ENCODE measurements at places on chromosomes 7 and 10. TPM values are rescaled to one million over a fixed set of nuclear protein-coding genes. Genes with fewer than 3 reads are reported as not detected.

- peak; percentile 21 for DNase-seq
- H3K36me3 ChIP-seq, result no peaks in the 10 kb centered on the region
- H3K4me1 ChIP-seq, result peaks cover 22% of the 10 kb centered on the region
- H3K4me3 ChIP-seq, result peak overlapping the region; percentile 57
- peaks cover 3% of the 10 kb centered on the region for H3K27me3 ChIP-seq
- H3K27ac ChIP-seq, result no peak overlapping the region
These were observed 6.1 kb upstream of the MYOZ1 start for GRCh38 chr10:73647211-73647874.

DNA sequence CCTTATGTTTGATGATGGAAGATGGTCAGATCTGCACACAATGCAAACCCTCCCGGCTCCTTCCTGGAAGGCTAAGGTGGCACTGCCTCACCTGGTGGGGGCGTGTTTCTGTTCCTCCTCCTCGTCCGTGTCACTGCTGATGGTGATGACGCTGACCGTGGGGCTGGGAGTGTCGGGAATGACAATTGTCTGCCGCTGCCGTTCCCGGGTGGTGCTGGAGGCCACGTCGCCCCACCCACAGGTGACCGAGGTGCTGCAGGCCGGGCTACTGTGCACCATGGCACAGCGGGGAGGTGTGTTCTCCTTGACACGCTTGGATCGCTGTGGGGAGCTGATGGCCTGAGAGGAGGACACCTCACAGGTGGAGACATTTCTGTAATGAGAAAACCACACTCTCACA lies 73.1 kb downstream of the CLEC2L start:
- H3K36me3 ChIP-seq, result peaks cover 15% of the 10 kb centered on the region
- H3K4me1 ChIP-seq, result no peaks in the 10 kb centered on the region
- no peak overlapping the region for H3K4me3 ChIP-seq

DNA sequence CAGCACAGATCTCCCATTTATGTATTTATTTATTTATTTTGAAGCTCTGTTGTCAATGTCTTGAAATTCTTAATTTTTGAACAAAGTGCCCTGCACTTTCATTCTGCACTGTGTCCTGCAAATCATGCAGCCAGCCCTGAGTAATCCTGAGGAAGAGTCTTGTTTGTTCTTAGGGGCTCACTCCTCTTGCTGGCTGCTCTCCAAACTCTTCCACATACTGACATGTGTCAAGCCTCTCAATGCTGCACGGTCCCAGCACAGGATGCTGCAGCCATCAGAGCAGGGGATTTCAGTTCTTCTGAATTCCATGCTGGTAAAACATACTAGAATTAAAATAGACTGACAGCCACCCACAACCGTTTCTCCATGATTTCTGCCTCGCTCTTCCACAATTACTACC lies 207.2 kb downstream of the PARD3 start:
- H3K36me3 ChIP-seq, result no peaks in the 10 kb centered on the region
- H3K4me1 ChIP-seq, result no peaks in the 10 kb centered on the region
- no peaks in the 10 kb centered on the region for H3K27me3 ChIP-seq
- no peak overlapping the region for H3K27ac ChIP-seq

DNA sequence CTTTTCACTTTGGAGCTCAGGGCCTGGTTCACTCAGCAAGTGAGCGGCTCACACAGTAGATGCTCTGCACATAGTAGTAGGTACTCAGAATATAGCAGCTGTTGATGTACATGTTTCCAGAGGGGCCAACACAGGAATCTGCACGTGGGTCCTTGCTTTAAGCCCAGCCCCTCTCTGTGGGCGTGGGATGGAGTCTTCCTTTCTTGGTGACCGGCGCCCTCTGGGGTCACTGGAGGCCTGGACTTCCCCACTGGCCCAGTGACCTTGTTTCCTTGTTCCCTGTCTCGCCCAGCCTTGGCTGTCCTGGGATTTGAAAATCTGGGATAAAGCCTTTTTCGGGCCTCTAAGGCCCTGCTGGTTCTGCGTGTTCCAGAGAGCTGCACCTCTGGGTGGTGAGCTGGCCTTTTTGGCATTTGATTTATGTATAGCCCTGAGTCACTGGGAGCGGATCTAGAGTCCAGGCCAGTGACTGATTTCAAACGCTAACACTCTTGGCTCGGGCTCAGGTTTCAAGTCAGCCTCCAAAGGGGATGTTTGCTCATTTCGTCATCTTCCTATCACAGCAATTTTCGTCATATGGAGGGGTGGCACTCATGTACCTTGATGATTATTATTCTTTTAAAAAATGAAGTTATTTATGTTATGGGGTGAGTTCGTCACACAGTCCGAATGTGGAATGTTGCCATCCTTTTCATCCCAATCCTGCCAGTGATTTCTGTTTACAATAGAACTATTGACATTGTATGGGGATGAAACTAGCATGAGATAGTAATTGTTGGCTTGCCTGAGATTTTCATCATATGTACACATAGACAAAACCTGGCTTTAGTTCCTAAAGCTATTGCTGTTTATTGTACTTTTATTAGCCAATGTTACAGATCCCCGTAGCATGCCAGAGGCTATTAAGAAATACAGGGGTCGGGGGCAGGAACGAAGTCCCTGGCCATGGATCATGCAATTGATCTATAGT lies 65.5 kb downstream of the CUX1 start:
- no peak overlapping the region for H3K4me3 ChIP-seq
- peaks cover 26% of the 10 kb centered on the region for H3K4me1 ChIP-seq
- no peak overlapping the region for H3K27ac ChIP-seq
- DNase-seq, result no peak

GRCh38 chr7:22998519-22998896 lies 15.4 kb downstream of the HYCC1 start:
- no peak for DNase-seq
- H3K36me3 ChIP-seq, result peaks cover 19% of the 10 kb centered on the region
- no peak overlapping the region for H3K4me3 ChIP-seq
- H3K4me1 ChIP-seq, result peaks cover 52% of the 10 kb centered on the region
- no peaks in the 10 kb centered on the region for H3K27me3 ChIP-seq
- H3K27ac ChIP-seq, result no peak overlapping the region

DNA sequence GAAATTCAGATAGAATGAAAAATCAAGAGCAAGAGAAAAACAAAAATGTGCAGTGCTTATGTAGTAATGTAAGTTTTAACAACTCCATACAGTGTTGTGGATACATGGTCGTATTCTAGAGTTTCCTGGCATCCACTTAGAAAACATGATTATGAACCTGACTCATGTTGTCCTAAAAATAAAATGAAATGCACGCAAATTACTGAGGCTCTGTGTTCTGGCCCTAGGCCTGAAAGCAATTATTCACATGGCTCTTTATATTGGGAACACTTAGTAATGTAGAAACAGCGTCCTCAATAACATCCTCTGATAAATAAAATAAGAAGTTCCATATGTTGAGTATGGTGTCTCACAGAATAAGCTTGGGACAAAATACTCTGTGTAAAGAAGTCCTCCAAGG lies 200.2 kb upstream of the SEMA3E start:
- H3K27ac ChIP-seq, result no peak overlapping the region
- H3K36me3 ChIP-seq, result no peaks in the 10 kb centered on the region
- H3K4me3 ChIP-seq, result no peak overlapping the region
- H3K27me3 ChIP-seq, result no peaks in the 10 kb centered on the region
- no peaks in the 10 kb centered on the region for H3K4me1 ChIP-seq

DNA sequence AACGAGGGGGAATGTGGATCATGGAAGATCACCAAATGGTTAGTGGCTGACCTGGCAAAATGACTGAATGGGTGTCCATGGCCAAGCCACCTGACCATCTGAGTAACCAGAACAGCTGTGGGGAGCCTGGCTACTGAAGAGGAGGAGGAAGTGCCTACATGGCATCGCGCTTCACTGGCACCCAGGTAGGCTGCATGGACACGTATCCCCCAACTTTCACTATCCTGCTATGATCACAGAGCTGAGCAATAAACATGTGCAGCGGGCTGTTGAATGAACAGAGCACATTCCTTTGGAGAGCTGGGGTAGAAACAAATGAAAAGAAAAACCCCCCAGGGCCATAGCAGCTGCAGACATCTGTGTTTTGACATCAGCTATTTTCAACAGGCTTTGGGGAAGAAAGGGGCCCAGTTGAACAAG lies 6.5 kb downstream of the AKR1B1 start:
- H3K4me3 ChIP-seq, result no peak overlapping the region
- H3K4me1 ChIP-seq, result peaks cover 41% of the 10 kb centered on the region
- no peaks in the 10 kb centered on the region for H3K27me3 ChIP-seq
- H3K27ac ChIP-seq, result peak overlapping the region; percentile 74
- peaks cover 45% of the 10 kb centered on the region for H3K36me3 ChIP-seq
- DNase-seq, result no peak

- H3K4me1 ChIP-seq, result no peaks in the 10 kb centered on the region
- H3K4me3 ChIP-seq, result no peak overlapping the region
- H3K27me3 ChIP-seq, result peaks cover 3% of the 10 kb centered on the region
These were observed 78.3 kb upstream of the SLC26A5 start for GRCh38 chr7:103524042-103524907.

GRCh38 chr7:90580051-90580450 lies 16.1 kb upstream of the CDK14 start:
- H3K4me3 ChIP-seq, result no peak overlapping the region
- no peaks in the 10 kb centered on the region for H3K36me3 ChIP-seq
- no peak overlapping the region for H3K27ac ChIP-seq
- no peak for DNase-seq

GRCh38 chr7:48213226-48213625 lies 42.0 kb downstream of the ABCA13 start:
- H3K4me1 ChIP-seq, result no peaks in the 10 kb centered on the region
- H3K4me3 ChIP-seq, result no peak overlapping the region
- H3K27me3 ChIP-seq, result peaks cover 14% of the 10 kb centered on the region
- no peak overlapping the region for H3K27ac ChIP-seq
- no peak for DNase-seq
- no peaks in the 10 kb centered on the region for H3K36me3 ChIP-seq

DNA sequence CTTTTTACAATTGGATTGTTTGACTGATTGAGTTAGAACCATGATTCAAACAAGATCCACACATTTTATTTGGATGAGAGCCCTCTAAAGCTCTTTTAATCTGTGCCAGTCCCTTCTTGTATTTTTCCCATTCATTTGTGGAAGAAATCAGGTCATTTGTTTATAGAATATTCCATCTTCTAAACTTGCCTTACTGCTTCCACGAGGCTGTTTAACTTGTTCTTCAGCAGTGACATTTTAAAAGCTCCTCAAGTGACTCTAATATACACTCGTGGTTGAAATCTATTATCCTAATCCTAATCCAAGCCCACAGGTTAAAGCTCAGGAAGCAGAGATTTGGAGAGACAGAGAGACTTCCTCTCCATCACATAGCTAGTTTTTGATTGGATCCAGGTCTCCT lies 155.4 kb upstream of the SVIL start:
- H3K27me3 ChIP-seq, result peaks cover 5% of the 10 kb centered on the region
- H3K27ac ChIP-seq, result no peak overlapping the region
- H3K4me3 ChIP-seq, result no peak overlapping the region
- no peaks in the 10 kb centered on the region for H3K4me1 ChIP-seq
- H3K36me3 ChIP-seq, result no peaks in the 10 kb centered on the region

GRCh38 chr7:516606-517456 lies 2.8 kb downstream of the PDGFA start:
- no peak overlapping the region for H3K27ac ChIP-seq
- DNase-seq, result no peak
- no peaks in the 10 kb centered on the region for H3K36me3 ChIP-seq
- peaks cover 35% of the 10 kb centered on the region for H3K27me3 ChIP-seq

GRCh38 chr10:91137822-91138221 lies 82.6 kb upstream of the PCGF5 start:
- H3K27ac ChIP-seq, result no peak overlapping the region
- no peak overlapping the region for H3K4me3 ChIP-seq
- no peaks in the 10 kb centered on the region for H3K36me3 ChIP-seq
- H3K4me1 ChIP-seq, result peaks cover 5% of the 10 kb centered on the region

DNA sequence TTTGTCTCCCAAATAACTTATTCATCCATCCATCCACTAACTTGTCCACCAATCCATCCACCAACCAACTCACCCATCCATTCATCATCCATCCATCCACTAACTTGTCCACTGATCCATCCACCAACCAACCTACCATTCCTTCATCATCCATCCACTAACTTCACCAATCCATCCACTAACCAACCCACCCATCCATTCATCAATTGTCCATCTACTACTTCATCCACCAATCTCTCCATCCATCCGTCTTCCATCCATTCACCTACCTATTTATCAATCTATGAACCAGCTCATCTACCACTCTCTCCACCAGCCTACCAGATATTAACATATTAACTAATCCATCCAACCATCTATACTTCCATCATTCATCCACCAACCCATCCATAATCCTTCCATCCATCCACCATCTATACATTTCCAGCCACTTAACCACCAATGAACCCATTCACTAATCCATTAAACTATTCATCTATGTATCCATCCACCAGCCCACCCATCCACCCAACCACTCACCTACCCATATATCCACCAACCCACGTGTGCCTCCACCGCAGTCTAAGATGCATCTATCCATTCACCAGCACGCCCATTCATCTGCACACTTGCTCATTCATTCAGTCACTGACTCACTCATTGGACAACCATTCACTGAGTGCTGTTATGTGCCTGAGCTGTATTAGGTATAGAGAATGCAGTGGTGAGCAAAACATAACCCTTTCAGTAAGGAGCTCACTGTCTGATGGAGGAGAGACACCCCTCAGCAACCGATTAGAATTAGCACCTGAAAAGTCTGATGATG lies 19.8 kb upstream of the TBL2 start:
- no peaks in the 10 kb centered on the region for H3K36me3 ChIP-seq
- H3K27ac ChIP-seq, result no peak overlapping the region
- H3K4me1 ChIP-seq, result no peaks in the 10 kb centered on the region

DNA sequence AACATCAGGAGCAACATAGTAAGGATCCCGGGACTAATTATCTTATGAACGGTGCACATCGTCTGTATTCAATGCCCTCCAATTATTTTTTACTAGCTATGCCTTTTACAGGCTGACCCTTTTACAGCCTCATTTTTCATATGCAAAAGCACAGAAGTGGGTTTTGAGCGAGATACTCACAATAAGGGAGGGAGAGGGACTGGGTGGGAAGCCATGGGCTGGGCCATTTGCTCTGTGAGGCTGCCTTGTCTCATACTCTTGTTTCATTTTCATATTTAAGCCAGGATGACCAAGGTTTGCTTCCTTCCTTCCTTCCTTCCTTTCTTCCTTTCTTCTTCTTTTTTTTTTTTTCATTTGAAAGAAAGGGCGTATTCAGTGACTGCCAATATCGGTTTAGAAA lies 259.3 kb downstream of the TRIL start:
- DNase-seq, result no peak
- peaks cover 2% of the 10 kb centered on the region for H3K4me1 ChIP-seq

DNA sequence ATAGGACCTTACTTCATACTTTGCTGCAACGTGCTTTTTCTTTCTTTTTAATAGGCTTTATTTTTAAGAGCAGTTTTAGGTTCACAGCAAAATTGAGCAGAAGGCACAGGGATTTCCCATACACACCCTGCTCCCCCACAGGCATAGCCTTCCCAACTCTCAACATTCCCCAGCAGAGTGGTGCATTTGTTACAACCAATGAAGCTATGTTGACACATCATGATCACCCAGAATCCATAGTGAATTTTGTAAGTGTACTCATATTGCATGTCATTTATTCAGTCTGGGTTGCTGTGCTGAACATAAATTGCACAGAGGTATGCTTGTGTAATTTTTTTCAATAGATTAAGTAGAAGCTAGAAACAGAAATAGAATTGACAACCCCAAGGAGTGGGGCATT lies 327.3 kb downstream of the INHBA start:
- H3K4me3 ChIP-seq, result no peak overlapping the region
- H3K36me3 ChIP-seq, result no peaks in the 10 kb centered on the region
- no peak overlapping the region for H3K27ac ChIP-seq
- no peaks in the 10 kb centered on the region for H3K4me1 ChIP-seq
- DNase-seq, result no peak
- no peaks in the 10 kb centered on the region for H3K27me3 ChIP-seq

The TMEM229A gene
- total RNA-seq, result not detected

The NRBF2 gene
- 21.3 TPM for total RNA-seq

The SPRN gene
- not detected for total RNA-seq
